T-helper 2 cell (primary cell): ENCODE measurements at places on chromosomes 5 and 9.

- DNase-seq: no peak
These were observed 6.4 kb upstream of the PLPP1 start for GRCh38 chr5:55541056-55541635.

- DNase-seq: no peak
These were observed 34.8 kb upstream of the TMEM250 start for GRCh38 chr9:136153381-136154065.

GRCh38 chr5:139140591-139141071 lies 57.5 kb downstream of the SIL1 start:
- DNase-seq: no peak

DNA sequence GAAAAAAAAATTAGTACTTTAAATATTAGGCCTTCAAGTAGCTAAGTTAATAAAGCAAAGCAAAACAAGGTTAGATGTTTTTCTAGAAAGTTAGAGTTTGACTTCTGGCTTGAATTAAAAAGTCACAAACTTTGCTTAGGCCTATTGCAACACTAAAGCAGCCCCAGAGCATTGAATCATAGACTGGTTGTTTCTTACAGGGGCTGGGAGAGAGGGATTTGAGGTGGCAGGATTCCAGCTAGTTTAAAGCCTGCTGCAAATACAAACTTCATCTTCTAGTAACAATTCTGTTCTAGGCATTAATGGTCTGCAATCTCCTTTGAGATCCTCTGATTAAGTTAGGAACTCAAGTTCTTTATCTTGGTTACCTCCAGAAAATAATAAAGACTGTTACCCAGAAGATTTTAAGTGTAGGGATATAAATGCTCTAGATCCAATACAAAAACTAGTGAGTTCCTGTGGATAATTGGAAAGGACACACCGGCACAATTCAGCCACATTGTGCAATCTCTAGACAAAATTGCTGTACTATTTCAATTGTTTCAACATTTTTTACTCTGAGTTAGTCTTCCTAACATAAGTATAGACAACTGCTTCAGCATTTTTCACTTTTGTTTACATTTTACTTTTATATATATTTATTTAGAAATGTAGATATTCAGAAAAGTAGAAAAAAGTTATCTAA lies 12.6 kb downstream of the OR13C5 start:
- DNase-seq: no peak

DNA sequence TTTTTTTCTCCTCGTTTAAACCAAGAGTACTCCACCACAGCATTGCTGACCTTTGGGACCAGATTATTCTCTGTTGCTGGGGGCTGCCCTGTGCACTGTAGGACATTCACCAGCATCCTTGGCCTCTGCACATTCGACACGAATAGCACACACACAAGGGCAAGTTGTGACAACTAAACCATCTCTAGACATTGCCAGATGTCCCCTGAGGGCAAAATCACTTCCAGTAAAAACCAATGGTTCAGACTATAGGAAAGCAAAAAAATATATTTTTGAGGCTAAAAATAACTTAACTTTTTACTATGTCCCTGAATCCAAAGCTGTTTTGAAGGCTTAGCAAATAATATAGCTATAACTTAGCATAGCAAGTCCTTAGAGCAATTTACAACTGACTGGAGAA lies 65.9 kb downstream of the SEMA5A start:
- DNase-seq: no peak

DNA sequence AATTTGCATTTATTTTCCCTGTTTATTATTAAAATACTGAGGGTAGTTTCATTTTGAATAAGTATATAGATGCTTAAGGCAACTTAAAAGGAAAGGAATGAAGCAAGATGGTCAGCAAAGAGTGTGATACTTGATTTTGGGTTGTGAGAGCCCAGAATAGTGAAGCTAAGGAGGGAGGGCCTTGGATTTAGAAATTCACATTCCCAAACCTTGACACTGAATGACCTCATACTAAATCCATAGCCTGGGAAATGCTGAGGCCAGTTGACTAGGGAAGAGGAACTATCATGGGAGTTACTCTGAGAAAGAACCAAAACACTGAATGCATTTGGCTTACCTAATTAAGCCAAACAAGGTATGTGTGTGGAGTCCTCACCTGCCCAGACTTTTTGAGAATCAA lies 292.5 kb downstream of the SPATA31D1 start:
- DNase-seq: no peak

DNA sequence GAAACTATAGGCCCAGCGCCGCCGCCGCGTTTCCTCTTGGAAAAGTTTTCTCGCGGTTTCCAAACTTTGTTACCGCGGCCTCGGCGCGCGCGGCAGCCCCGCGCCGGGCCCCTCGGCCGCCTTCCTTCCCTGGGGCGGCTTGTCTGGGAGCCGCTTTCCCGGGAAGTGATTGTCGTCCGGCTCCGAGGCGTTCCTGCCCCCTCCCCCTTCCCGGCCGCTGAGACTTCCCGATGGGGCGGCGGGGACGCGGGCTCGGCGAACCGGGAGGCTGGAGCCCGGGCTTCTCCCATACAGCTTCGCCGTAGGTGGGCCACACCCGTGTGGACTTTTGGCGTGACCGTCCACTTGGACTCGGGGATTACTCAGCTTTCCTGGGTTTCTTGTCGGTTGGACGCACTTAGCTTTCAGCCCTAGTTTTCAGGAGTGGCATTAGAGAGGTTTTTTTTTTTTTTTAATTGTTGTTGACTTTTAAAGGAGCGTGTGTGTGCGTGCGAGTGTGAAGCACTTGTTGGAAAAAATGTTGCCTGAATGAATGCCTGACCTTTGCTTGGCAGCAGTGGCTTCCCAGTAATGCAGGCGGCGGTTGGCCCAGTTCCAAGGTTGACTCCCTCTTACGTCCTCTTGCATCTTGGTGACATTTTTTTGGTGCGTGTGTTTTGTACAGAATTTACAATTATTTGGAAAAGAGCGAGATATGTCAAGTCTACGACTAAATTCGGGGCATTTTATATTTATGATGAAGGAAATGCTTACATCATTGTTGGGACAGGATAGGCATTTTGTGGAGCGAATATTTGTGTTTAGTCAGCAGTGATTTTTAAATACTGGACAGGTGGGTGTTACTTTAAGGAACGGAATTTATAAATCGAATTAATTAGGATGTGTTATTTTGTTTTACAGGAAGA lies 821 bp downstream of the CTNNA1 start:
- no peak for DNase-seq

DNA sequence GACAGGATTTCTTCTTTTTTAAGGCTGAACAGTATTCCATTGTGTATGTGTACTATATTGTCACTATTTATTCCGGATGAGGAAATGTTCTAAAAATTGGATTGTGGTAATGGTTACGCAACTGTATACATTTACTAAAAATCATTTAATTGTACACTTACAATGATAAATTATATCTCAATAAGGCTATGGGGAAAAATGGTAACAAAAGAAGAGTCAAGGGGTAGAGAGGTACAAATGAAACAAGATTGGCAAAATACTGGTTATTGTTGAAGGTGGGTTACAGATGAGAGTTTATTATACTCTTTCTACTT lies 62.3 kb upstream of the TNFAIP8 start:
- no peak for DNase-seq

GRCh38 chr5:91020065-91020800 lies 362.9 kb downstream of the ARRDC3 start:
- DNase-seq: no peak

DNA sequence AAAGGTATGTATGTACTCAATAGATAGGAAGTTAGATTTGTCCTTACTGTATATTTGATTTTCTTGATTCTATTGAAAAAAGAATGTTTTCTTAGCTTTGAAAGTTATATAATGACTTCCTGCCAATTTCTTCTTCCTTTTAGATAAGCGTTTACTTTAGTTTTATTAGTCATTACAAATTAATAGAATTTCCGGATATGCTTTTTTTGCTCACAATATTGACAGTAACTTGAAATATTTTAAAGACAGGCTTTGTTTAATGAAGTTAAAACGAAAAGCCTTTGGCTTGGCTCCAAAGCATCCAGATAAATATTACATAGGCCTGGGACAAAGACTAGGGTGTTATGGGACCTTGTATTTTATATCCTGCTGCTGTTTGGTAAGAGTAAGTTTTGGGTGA lies 49.5 kb downstream of the CWC27 start:
- DNase-seq: no peak

GRCh38 chr5:174020928-174021304 lies 24.6 kb upstream of the NSG2 start:
- no peak for DNase-seq

DNA sequence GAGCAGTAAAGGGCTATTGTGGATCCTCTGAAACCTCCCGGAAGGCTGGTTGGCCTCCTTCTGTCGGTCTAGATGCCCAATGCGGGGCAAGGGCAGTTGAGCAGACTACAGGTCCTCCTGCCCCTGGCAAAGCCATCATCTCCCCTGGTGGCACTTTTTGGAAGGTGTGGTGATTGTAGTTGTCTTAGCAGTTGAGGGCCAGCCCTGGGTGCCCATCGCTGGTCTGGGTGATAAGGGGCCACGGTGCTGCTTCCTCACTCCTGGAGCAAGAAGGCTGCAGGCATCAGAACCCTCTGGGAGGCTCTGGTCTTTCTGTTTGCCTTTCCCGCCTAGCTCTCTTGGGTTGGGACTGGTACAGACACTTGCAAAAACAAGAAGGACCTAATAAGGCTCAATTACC lies 63.8 kb downstream of the CYSTM1 start:
- no peak for DNase-seq

DNA sequence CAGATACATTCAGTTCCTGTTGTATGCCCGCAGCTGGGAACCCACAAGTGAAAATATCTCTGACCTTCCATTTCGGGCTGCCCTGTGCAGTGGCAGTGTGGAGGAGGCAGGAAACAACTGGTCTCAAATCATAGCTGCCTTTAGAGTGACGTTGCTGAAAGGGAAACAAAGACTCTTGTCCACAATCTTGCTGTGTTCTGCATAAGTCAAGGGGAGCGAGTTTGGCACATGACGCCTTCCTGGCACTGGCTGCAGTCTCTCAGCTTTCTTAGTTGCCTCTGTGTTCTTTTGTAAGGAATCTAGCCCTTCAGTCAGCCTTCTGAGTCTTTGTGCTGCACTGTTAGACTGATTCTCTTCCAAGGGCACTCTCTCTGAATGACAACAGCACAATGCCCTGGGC lies 24.0 kb downstream of the ADAMTS16 start:
- DNase-seq: no peak

DNA sequence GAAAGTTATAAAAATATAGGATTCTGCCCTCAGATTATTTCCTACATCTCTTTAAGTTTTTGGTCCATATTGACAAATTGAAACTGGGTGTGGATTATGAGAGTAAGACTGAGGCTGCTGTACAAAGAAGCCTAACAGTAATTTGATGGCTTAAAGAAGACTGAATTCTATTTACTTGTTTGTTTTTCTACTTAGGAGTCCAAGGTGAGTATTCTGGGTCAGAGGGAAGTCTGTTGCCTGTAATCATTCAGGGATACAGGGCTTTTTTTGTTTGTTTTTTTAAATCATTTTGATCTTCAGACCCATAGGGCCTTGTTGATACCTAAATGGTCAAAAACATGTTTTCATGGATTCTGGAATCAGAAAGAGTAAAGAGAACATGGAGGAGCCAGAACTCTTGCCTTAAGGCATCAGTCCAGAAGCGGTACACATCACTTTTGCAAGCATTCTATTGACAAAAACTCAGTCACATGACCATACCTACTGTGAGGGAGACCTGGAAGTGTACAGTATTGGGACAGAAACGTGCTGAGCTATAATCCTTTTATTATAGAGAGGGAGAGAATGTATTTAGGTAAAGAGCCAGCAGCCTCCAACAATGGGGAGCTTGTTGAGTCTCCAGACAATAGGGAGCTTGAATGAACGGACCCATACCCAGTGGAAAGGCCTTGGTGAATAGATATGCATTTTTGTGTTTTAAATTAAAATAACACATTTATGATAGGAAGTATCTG lies 102.7 kb downstream of the LRRC70 start:
- no peak for DNase-seq

- DNase-seq: no peak
These were observed 20.9 kb upstream of the DPYSL3 start for GRCh38 chr5:147530530-147531389.

- DNase-seq: no peak
These were observed 220.5 kb upstream of the ADRA1B start for GRCh38 chr5:159695741-159696294.

GRCh38 chr5:128494516-128494915 lies 43.5 kb downstream of the FBN2 start:
- DNase-seq: no peak

DNA sequence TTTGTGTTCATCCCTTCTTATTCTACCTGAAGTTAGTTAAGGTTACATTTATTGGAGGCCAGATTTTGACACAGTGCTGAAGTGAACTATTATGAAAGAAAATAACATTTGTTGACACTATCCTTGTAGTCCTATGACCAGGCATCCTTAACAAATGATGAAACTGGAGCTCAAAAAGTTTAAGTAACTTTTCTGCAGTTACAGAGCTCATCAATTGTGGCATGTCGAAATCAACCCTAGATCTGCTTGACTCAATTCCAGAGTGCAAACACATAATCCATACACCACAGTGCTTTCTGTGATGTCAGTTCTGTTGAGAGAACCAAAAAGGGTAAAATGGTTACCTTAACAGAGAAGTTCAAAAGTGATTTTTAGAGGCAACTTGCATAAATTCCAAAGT lies 28.6 kb downstream of the KCNN2 start:
- peak; percentile 2 for DNase-seq

GRCh38 chr5:109196087-109196822 lies 213.5 kb downstream of the PJA2 start:
- DNase-seq: no peak

DNA sequence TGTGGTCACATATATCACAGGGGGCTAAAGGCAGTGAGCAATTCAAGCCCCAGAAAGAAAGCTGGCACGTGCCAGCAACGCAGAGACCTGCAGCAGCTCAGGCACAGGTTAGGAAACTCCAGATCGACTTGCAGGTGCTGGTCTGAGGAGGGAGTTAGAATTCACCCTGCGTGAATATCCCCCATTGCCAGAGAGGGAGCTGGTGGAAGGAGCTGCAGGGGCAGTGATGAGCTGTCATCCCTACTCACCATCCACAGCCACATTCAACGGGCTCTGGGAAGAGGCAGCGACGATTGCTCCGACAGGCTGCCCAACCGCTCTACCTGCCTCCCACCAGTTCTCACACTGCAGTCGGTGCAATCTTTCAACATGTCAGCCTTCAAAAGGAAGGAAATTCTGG lies 40.8 kb upstream of the CLK4 start:
- no peak for DNase-seq

DNA sequence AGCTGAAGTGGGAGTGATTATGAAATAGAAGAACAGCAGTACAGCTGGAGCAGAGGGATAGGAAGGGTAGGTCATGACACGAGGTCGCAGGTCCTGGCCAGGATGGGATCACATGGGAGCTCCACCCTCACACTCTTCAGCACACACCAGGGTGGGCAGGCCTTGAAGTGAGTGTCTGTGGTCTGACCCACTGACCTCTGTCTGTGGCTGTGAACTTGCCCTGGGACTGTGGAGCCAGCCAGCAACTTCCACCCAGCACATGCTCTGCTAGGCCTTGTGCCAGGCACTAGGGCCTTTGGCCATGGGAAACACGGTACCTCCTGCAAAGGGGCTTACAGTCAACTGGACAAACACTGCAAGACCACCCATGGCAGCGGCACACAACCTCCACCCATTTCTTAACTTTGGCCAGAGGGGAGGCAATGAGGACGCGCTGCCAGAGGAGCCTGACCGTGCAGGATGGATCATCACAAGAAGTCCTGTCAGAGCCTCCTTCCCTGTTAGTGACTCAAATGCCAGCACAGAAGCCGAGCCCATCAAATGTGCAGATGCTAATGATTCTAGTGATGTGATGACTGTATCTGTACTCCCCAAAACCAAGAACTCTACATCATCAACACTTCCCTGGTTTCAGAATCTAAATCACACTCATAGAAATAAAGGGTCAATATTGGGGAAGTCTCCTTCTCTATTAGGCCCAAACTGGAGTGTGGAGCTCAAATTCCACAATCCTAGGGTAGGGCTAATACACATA lies 113.6 kb downstream of the DPYSL3 start:
- DNase-seq: no peak

- DNase-seq: no peak
These were observed 411.0 kb downstream of the MAT2B start for GRCh38 chr5:163916376-163916775.
